Tibial artery (tissue), 4 donors: ENCODE measurements at places on chromosomes 11 and 22.

- DNase-seq = no peak
These were observed 10.2 kb downstream of the ATL3 start for GRCh38 chr11:63660972-63661371.

GRCh38 chr11:87660926-87661660 is 514.1 kb downstream of the RAB38 start:
- DNase-seq = no peak

DNA sequence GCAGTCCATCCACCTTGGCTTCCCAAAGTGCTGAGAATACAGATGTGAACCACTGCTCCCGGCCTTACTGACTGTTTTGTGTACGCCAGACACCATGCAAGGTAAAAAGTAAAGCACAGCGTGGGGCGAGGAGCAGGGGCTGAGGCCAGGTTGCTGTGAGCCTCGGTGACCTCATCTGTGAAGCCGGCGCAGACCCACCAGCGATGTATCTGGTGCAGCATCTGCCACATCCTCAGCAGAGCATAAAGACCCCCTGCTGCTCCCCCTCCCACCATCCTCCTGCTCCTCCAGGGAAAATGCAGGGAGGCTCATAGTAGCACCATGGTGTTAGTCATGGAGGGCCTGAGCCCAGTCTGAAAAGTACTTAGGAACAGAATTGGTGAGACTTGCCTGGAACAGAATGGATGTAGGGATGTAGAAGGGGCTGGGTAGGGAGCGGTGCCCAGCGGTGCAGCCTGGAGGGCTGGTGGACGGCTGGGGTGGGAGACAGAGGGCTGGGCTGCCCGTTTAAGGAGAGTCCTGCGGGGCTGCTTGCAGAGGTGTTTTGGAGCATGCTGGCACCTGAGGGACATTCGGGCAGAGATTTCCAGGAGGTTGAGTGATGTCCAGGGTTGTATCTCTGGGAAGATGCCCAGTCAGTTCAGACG is 462.4 kb downstream of the BRD1 start:
- DNase-seq = no peak

GRCh38 chr11:61102667-61103571 is 630 bp downstream of the CD5 start:
- no peak for DNase-seq

GRCh38 chr11:3824714-3825472 is 15.9 kb downstream of the RHOG start:
- DNase-seq = peak; percentile 75

DNA sequence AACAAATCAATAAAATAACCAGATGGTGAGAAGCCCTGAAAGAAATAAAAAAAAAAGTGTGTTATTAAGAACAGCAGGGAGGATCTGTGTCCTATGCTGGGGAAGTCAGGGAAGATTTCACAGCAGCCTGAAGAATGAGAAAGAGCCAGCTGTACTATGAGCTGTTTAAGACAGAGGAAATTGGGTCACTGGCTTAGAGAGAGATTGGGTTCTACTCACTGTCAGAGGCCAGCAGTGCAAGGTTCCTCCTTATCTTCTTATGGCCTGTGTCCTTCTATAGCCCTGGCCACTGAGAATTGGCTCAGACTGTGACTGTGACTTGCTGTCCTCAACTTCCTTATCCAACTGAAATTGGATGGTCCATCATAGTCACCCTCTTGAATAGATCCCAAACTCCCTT is 54.8 kb upstream of the FDX1 start:
- no peak for DNase-seq
